ENCODE measurements at places on chromosomes 16 and 17.

DNA sequence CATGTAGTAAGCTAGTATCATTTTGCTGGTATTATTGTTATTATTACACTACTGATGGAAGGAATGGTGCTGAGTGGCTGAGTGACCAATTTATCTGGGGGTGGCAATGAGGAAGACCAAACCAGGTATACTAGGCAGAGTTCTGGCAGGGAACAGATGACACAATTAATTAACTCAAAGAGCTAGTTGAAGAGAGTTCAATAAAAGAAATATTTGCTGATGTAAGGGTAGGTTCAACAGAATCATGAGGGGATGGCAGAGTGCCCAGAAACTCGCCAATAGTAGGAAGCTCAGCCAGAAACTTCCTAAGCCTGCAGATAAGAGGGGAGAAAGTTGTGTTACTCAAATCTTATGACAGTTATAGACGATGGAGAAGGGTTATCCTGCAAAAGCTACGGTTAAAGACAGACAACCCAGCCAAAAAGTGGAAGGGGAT is 352.5 kb downstream of the KCNJ2 start:
- DNase-seq = peak; percentile 59

DNA sequence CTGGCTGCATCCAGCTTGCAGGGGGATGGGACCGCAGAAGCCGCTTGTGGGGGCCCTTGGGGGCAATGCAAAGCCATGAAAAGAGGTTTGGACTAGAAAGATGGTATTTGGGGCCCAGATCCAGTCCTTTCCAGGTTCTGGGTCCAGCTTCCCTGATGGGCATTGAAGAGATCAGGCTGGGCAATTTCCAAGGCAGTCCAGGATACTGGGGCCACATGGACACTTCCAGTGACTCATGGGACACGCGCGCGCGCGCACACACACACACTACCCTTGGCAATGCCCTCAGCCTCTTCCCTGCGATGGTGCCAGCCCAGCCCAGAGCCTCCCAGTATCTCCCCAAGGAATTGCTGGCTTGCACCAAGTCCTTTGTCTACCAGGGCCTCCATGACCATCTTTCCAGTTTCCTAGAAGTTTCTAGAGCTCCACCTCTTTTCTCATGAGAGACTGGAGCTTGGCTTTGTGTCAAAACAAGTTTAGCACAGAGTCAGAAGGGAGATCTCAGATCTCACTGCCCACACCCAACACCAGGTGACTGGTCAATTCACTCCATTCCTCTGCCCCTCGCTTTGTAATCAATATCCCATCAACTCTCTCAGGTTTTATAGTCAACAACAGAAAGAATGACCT is 44.3 kb downstream of the WNT3 start:
- DNase-seq = no peak

DNA sequence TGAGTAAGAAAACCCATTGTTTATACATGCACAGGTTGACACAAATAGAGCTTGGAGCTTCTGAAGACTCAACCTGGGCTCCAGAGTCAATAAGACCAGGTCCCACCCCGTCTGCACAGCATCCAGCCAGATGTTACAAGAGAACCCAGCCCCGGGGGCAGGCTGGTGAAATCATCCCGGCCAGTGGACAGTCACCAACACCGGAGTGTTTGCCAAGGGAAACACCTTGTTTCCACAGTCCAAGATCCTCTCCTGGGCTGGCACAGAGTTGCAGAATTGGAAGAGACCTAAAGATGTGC is 90.3 kb downstream of the RAB11FIP4 start:
- no peak for DNase-seq

DNA sequence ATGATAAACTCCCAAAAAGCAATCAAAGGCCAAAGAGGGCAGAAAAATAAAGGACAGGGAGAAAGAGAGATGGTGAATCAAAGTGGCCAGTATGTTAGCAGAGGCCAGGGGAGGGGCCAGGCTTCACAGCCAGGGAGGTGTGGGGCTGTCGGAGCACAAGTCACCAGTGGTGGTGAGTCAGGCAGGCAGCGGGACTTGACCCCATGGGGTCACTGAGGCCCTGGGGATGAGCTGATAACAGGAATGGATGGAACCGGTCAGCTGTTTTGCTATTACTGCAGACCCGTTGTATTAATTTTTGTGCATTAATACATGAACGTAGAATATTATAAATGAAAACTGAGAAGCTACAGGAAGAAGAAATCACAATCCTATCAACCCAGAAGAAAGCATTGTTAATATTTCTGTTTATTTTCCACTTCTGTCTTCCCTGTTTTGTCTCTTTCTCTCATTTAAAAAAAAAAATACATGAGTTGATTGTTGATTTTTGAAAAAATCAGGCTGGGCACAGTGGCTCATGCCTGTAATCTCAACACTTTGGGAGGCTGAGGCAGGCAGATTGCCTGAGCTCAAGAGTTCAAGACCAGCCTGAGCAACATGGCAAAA is 106.9 kb downstream of the SOCS1 start:
- DNase-seq = no peak

DNA sequence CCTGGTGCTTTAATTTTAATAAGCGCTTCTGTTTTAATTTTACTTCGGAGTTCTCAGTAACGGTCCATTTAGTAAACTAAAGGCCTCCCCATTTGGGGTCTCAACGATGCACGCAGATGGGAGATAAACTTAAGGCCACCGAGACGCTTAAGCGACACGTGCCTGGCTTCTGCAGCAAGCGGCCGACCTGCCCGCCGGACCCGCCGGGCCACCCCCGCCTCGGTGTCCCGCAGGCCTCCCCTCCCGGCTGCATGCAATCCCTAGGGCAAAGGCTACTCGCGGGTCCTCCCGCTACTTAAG is 592 bp downstream of the GCSH start:
- no peak for DNase-seq

All from stomach (tissue), 19 donors.